ENCODE measurements at places on chromosomes 2 and 18.
A peak's percentile ranks its signal among the peaks of the same experiment; 100 is the strongest.

GRCh38 chr2:65576861-65577601 is 144.6 kb upstream of the SPRED2 start:
- DNase-seq, result no peak

DNA sequence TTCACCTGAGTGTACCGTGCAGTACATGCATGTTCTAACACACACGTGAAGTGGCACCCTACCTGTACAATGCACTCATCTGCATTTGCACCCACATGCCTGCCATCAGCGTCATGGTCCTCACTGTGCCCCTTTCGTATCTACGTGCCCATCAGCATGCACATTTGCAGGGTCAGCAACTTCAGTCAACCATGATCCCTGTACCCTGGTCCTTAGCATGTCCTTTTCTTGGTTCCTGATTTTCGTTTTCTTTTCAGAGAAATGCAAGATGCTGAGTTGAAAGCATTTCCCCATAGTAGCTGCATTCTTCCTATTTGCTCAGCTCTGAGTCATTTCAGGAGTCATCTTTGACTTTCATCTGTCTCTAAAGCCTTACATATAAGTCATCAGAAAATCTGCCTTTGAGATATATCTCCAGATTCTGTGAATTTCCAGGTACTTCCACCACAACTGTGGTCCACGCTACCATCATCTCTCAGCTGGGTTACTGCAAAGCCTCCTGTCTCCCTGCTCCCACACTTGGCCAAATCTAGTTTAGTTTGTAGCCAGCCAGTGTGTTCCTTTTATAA is 14.7 kb upstream of the PUM2 start:
- DNase-seq, result no peak

- no peak for DNase-seq
Measured at GRCh38 chr2:121804997-121805765, 49.7 kb downstream of the TSN start.

DNA sequence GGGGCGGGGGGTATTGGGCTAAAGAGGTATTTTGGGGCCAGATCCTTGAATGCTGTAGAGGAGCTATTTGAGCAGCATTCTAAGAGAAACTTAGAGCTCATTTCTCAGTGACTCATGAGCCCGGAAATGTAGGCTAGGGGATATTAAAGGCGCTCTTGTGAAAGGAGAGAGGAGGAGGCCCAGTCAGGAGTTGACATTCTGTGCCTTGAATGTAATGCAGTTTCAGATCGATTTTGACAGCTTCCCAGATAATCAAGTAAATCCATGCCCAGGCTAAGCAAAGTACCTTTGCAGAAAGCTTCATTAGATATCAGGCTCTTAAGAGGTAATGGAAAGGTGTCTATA is 1.5 kb downstream of the CAB39 start:
- DNase-seq, result no peak

DNA sequence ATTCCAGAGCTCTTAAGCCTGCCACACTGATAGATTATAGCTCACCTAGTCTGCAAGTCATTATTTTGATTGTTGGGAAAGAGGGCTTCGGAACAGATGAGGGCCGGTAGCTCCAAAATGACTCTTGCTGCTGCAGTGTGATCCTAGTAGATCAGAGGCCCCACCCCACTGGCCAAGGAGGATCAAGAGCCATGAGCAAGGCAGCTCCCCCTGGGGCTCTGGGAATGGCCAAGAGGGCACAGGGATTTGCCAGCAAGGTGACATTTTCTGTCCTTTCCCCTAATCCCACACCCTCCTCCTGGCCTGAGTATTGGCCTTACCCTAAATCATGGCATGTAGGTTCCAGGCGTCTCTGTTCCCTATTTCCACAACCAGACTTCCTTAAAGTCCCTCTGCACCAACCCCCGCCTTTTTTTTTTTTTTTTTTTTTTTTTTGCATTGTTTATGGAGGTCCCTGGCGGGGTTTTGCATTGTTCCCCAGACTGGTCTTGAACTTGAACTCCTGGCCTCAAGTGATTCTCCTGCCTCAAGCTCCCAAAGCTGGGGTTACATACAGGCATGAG is 36.5 kb downstream of the EIF4E2 start:
- DNase-seq, result no peak

GRCh38 chr2:62287899-62288880 is 92.3 kb downstream of the B3GNT2 start:
- peak; percentile 54 for DNase-seq

DNA sequence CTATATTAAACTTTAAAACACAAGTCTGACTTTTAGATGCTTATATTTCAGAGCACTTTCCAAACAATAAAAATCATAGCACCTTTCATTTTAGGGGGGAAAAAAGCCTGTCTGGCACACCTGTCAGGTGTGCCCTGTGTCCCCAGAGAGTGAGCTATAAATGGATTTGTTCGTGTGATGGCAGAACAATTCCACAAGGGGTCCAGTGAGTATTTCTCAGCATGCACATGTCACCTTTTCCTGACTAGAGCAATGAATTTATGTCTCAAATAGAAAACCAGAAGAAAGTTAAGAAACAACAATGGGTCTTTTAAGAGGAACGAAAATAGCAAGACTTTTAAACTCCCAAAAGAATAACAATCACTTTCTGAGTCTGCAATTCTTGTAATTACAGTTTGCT is 55.9 kb downstream of the ACVR1C start:
- no peak for DNase-seq

GRCh38 chr18:50721451-50722120 is 98.2 kb downstream of the MRO start:
- DNase-seq, result no peak

GRCh38 chr2:99725820-99726219 is 236.0 kb upstream of the REV1 start:
- DNase-seq, result no peak

DNA sequence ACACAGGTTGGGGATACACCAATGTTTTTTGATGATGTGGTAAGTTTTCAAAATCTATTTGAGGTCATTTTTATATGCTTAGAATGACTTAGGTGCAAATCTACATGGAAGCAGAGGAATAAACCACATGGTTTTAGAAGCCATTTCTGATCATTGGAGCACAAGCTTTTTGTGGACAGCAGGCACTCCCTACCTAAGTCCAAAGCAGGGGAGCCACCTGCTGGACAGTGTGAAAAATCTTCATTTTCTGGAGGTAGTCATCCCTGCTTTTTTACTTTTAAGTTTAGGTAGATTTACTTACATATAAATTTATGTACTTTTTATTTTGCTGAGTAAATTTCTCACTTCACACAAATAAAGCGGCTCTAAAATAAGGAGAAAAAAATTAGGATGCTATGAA is 323.2 kb downstream of the PLCL1 start:
- peak; percentile 26 for DNase-seq

GRCh38 chr18:50099725-50100407 is 95.1 kb downstream of the MYO5B start:
- no peak for DNase-seq

All from GDM1 (cell line).